ENCODE measurements at places on chromosomes 2 and 18.

GRCh38 chr2:210555555-210555954, 844 bp upstream of the CPS1 start:
- DNase-seq: no peak

DNA sequence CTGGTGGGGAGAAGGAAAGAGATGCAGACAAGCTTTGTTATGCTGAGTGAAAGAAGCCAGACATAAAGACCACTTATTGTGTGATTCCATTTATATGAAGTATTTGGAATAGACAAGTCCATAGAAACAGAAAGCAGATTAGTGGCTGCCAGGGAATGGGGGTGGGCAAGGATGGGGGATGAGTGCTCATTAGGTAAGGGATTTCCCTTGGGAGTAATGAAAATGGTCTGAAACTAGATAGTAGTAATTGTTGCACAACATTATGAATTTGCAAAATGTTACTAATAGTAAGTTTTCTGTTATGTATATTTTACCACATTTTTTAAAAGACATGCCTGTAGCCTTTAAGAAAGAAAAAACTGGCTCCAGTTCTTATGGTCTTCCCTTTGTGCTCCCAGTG, 154.9 kb downstream of the LNPK start:
- DNase-seq: no peak

DNA sequence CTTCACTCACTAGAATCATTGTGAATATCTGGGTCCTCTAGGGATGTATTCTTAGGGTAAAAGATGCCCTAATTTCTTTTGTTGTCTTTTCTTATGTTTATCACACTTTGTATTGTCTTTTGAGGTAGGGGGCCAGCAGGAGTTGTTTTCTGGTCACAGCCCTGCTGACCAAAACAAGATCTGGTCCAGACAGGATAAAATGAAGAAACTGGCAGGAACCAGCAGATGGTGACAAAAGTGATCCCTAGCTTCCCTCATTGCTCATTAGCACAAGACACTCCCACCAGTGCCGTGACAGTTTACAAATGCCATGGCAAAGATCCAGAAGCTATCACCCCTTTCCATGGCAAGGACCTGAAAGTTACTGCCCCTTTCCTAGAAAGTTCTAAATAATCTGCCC, 81.7 kb upstream of the CCDC85A start:
- DNase-seq: no peak

DNA sequence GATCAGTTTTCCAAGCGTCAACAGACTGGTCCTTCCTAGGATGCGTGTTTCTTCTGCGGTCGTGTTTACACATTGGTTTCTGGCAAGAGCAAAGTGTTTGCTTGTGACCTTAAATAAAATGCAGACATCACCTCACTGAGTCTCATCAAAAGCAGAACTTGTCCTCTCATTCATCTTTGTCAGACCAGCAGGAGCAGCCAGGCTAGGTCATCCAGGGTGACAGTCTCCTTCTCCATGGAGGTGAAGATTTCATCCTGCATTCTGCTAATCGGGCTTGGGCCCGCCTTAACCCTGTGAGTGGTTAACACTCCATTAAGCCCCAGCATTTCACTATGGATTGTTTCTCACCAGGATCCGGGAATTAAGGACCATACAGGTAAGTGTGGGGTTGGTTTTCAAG, 64.2 kb upstream of the PID1 start:
- no peak for DNase-seq

DNA sequence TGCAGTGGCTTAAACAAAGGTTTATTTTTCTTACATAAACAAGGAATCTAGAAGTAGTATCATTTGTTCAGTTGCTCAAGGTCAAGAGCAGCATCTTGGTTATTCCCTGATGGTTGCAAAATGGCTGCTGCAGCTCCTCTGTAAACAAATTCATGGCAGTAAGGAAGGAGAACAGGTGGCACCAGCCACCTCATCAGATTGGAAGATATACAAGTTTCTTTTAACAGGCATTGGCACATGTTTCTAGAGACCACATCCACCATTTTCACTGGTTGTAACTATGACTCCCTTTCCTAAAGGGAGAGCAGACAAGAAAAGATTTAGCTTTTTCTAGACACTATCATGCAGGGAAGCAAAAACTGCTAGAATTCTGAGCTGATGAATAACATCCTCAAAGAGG, 46.3 kb downstream of the PKDCC start:
- no peak for DNase-seq

DNA sequence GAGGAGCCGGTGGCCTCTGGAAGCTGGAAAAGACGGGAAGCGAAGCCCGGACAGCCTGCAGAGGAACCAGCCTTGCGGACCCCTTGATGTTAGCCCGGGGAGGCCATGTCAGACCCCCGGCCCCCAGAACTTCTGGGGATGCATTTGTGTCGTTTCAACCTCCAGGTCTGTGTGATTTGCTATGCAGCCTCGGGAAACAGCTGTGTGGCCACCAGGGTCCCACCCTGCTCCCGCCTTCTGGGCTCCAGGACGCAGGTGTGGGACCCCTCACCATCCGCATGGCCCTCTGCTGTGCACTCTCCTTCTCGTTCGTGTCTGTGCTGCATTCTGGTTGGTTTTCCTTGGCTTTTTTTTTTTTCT, 13.3 kb downstream of the NEU4 start:
- no peak for DNase-seq

GRCh38 chr2:41414486-41415230, 633.2 kb upstream of the PKDCC start:
- DNase-seq: peak; percentile 83

DNA sequence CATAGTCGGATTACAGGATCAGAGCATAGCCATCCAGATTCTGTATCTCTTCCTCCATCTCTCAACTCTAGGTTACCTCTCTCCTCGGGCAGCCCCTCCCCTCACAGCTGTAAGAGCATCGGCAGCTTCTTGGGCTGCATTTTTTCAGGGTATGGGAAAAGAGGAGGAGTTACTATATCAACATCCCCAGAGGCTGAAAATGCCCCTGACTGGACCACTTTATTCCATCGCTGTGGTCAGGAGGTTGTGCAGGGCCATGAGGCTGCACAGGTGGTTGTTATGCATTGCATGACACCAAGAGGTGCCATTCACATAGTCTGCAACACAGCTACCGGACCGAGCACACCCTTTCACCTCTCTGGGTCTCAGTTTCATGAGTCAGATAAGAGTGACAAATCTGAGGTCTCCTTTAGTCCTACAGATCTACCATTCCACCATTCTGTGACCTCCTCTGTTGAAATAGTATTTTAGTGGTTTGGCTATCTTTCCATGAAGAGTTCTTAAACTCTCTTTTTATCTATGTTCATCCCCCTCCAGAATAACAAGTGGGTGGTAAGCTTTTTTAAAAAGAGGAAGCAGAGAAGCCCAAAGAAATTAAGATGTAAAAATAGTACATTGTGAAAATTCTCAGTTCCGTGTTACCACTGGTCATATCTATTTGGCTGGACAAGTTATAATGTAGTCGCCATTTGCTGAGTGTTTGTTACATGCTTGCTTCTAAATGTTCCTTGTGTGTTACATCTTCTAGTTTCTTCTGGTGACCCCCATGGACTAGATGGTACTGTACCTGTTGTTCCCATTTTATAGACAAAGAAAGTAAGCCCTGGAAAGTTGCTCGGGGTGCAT, 56.6 kb upstream of the SLC1A4 start:
- no peak for DNase-seq

GRCh38 chr2:136110526-136110925, 7.4 kb downstream of the CXCR4 start:
- DNase-seq: no peak

- DNase-seq: no peak
Observed at GRCh38 chr2:32479993-32480392, 123.2 kb downstream of the BIRC6 start.

DNA sequence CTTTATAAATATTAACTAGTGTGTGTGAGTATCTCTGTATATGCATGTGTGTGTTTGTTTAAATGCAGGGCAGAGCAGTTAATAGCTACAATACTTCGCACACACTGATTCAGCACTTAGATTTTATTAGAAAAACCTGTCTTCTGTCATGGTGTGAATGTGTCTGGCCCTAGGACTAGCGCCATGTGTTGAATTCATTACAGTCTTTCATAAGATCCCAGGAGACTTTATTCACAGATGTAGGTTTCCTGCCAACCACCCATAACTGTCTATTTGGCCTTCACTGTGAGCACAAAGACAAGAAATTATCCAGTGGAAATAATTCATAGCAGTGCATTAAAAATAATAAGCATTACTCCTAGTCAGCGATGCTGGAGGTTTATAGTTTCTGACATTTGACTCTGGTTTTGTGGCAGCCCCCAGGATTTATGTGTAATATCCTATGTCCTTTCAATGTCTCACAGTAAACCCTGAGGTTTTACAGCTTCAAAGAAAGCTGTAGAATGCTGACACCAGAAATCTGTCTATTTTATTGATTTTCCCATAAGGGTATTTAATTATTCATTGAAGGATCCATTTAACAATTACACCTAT, 93.9 kb downstream of the ZNF804A start:
- DNase-seq: no peak

- DNase-seq: no peak
Observed at GRCh38 chr18:22337306-22337705, 80.4 kb downstream of the CTAGE1 start.

GRCh38 chr2:121349721-121350401, 64.9 kb upstream of the TFCP2L1 start:
- no peak for DNase-seq

- DNase-seq: no peak
Observed at GRCh38 chr2:18096836-18097405, 218.5 kb downstream of the KCNS3 start.
